Lower leg skin (tissue), 4 donors: ENCODE measurements at places on chromosomes 12 and 14. TPM values are rescaled to one million over a fixed set of nuclear protein-coding genes. Genes with fewer than 3 reads are reported as not detected.

CCDC196 gene
- not detected for total RNA-seq

RERG gene
- total RNA-seq = 15.2 TPM

CLEC1A gene
- 5.5 TPM for total RNA-seq

B3GNT4 gene
- total RNA-seq = 14.9 TPM

ZBTB25 gene
- 7.8 TPM for total RNA-seq

TSPAN31 gene
- 76.4 TPM for total RNA-seq

FOXA1 gene
- 5.9 TPM for total RNA-seq

FAM90A1 gene
- 0.23 TPM for total RNA-seq

ADCK1 gene
- total RNA-seq = 6.6 TPM

GALNT6 gene
- total RNA-seq = 6.0 TPM

RFX4 gene
- not detected for total RNA-seq

GPHB5 gene
- not detected for total RNA-seq

MYF5 gene
- not detected for total RNA-seq

FBLN5 gene
- 61.0 TPM for total RNA-seq

PPM1H gene
- 2.2 TPM for total RNA-seq

MORN3 gene
- 2.3 TPM for total RNA-seq

ADCY4 gene
- total RNA-seq = 22.8 TPM

SRGAP1 gene
- 1.3 TPM for total RNA-seq

SPX gene
- total RNA-seq = not detected

NR1H4 gene
- not detected for total RNA-seq

SLC7A7 gene
- total RNA-seq = 12.8 TPM

UBC gene
- total RNA-seq = 1,514 TPM

FGD4 gene
- 40.0 TPM for total RNA-seq

SALL2 gene
- total RNA-seq = 4.7 TPM

CLEC9A gene
- not detected for total RNA-seq

DCN gene
- 499 TPM for total RNA-seq

LRP1 gene
- 93.4 TPM for total RNA-seq

MDGA2 gene
- 0.27 TPM for total RNA-seq

EIF2S3B gene
- total RNA-seq = 0.99 TPM

CIDEB gene
- 29.8 TPM for total RNA-seq

KRT72 gene
- 11.6 TPM for total RNA-seq

PTPN21 gene
- total RNA-seq = 76.9 TPM

KLRK1 gene
- total RNA-seq = not detected

LTBR gene
- total RNA-seq = 211 TPM

OR4E2 gene
- total RNA-seq = not detected

KRT71 gene
- not detected for total RNA-seq
